ENCODE measurements at places on chromosomes 5 and 9.

DNA sequence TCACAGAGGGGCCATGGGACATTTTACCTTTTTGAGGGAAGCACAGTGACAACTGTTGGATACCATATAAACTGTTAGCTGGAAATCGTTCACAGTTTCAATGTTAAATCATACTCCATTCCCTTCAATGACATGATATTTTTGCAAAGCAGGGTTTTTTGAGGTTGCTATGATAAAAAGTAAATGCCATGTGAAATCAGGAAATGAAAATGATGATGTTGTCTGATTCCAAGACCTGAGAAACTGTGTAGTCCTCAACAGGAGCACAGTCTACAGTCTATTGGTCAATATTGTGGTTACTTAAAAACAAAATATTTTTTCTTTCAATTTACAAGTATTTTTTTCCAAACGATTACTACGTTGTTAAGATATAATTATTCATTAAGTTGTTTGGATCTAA, 24.0 kb upstream of the ADAM19 start:
- DNase-seq: no peak

- DNase-seq: no peak
Measured at GRCh38 chr5:90410178-90410762, 714 bp upstream of the CETN3 start.

DNA sequence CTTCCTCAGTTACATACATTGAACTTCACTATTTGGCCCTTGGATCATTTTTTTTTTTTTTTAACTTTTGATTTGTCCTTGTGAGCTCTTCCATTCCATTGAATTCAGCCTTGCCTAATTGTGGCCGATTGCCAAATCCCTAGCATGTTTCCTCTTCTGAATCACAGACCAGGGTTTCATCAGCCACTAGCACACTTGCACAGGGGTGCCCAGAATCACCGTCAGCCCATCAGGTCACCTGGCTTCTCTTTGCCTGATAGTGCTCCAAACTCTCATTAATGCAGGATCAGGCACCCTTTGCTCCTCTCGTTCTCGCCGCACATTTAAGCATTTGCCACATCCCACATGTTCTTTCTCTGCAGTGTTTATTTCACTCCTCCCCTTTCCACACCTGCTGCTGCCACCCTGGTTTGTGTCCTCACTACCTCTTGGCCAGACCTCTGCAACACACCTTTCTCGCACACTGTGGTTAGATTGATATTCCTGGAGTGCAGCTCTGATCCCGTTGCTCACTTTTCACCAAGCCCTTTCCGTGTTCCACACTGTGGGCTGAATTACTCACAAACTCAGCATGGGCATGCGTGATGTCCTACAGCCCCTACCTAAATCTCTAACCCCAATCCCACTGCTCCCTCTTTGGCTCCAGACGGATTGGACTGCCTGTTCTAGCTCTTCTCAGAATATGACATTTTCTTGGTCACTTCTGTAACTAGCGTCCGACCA, 9.8 kb downstream of the PIK3R1 start:
- no peak for DNase-seq

DNA sequence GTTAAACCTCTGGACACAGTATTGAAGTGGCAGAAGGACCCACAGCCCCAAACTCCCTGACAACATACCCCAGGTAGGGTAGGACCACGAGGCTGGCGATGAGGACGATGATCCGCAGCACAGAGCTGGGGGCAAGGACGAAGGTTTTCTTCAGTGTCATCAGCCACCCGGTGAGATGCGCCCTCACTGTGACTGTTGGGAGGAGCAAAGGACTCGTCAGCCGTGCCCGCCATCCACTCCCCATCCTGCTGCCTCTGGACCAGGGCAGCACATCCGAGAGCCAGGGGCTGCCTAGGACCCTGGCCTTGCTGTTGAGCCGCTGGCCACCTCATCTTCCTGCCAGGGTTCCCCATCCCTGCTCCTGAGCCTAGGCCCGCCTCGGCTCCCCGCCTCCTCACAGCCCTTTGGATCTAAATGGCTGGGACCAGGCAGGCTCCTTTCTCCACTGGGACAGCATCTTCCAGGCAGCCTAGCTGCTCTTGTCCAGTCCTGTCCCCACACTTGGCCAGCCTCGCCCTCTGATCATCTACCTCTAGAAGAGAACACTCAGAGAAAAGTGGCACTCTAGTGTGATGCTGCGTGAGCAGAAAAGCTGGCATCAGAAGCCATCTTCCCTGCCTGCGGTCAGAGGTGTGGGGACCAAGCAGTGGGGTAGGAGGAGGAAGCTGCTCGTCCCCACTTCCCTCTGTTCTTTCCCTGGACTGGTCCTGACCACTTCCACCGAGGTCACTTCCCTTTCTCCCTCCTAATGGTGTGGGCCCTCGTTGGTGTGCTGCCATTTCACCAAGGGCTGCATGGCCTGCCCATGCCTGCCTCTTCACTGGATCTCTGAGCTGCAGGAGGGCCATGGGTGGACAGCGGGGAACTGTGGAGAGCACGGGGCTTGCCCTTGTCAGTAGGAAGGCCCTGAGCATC, 49.2 kb downstream of the OTULIN start:
- no peak for DNase-seq

DNA sequence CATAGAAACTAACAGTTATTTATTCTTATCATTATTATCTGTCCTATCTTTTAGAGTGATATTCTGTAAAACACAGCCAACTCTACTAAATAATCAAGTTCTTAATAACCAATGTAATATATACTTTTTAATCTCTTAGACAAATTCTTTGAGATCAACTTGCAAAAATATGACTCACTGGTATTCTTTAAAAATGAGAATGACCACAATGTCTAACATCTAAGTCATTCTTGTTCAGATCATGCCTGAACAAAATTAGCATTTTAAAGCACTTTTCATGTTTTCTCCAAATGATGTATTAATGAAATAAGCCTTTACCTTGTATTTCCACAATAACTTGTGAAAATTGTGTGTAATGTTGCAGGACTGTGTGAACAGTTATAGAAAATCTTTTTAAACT, 356.9 kb upstream of the RGMB start:
- no peak for DNase-seq

GRCh38 chr5:62385131-62385530, 18.6 kb downstream of the DIMT1 start:
- no peak for DNase-seq

DNA sequence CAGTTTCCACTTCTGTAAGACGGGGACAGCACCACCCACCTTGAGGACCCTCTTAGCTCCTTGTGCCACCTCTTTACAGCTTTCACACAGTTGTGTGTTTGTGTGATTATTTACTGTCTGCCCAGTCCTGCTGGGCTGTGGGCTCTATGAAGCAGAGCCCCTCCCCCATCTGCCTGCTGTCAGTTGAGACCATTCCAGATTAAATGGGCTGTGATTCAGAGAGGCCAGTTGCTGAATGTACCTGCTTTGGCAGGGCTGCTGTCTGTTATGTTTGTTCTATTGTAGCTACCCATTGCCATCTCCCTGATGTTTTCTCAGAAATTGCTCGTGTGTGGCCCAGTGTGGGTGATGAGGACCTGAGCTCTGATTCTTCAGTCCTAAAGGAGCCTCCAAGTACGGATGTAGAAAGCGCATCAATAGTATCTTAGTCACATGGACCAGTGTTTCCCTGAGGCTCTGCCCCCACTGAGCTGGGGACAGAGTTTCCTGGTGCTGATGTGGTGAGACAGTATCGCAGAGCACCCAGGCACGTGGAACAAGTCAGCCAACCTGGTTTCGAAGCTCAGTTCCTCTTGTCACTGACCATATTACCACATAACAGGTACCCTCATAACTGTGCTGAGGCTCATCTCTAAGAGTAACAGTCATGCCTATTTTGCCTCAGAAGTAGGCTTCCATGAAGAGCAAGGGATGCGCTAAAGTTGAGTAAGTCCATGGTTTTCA, 3.7 kb downstream of the ANGPTL2 start:
- DNase-seq: no peak

DNA sequence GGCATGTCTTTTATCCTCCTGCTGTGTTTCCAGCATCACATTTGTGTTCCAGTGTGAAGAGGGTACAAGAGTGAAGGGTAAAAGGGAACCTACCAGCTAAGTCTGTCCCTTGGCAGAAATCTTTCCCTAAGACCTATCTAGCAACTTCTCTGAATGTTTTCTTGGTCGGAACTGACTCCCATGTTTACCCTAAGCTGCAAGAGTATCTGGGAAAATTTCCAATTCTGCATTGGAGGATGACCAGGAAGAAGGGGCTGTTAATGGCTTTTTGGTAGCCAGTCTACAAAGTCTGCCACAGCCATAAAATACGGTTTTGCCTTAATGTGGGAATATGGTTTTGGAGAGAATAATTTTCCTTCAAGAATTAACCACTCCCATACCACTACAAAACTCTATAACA, 75.1 kb downstream of the MAST4 start:
- no peak for DNase-seq

GRCh38 chr9:35813434-35814105, 1.3 kb downstream of the HINT2 start:
- no peak for DNase-seq

- no peak for DNase-seq
Measured at GRCh38 chr5:45376417-45376816, 319.8 kb downstream of the HCN1 start.

- no peak for DNase-seq
Measured at GRCh38 chr9:109789971-109790370, 10.0 kb downstream of the PALM2AKAP2 start.

DNA sequence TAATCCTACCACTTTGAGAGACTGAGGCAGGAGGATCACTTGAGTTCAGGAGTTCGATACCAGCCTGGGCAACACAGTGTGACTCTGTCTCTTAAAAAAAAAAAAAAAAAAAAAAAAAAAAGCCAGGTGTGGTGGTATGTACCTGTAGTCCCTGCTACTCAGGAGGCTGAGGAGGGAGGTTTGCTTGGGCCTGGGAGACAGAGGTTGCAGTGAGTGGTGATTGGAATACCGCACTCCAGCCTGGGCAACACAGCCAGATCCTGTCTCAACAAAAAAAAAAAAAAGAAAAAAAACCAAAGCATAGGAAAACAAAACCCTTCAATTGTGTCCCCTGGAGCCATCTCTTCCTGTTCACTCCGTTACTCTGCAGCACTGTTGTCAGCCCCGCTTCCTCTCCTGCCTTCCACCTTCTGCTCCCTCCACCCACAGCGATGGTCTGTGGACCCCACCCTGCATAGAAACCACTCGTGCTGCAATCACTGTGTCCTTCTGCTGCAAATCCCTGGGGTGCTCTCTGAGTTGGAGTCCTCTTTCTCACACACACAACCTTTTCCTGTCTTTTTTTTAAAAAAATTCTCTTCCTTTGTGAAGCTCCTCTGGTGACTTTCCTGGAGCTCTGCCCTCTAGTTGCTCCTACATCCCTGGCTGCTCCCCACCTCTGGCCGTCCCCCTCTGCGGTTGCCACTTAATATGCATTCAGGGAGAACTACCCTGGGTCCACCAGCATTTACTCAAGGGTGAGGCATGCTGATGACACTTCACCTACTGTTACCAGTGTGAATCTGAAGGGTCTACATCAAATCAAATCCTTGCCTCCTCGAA, 22.2 kb downstream of the CCT5 start:
- DNase-seq: no peak

DNA sequence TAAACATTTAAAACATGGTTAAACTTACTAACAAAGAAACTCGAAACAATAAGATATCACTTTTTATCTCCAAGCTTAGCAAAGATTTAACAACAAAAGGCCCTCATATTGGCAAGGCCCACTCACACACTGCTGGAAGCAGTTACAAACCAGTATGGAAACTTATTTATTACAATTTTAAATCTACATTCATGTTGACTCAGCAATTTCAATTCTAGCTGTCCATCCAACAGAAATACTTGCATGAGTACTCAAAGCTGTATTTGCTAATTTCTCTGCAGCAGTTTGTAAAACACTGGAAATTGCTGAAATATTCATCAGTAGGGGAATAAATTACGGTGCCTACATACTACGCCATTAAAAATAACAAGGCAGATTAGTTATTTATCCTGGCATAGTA, 2.8 kb upstream of the DNAJA1 start:
- DNase-seq: no peak

DNA sequence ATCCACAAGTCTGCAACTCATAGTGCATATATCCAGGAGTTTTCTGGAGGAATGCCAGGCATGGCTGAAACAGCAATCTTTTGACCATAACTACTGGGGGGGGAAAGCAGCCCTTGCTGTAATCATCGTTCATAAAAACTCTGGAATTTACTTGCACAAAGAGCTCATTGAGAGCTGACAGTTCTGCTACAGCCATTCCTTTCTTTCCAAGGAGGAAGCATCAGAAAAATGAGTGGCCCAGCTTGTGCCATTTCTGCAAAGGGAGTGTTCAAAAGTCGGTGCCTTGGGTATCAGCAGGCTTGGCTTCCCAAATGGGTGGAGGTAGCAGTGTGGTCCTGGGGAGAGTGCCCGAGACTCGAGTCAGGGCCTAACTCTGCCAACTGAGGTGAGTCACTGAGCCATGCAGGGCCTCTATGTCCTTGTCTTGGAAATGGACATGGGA, 101.5 kb downstream of the GCNT1 start:
- no peak for DNase-seq

- DNase-seq: no peak
Measured at GRCh38 chr5:131156385-131156784, 8.7 kb downstream of the HINT1 start.

DNA sequence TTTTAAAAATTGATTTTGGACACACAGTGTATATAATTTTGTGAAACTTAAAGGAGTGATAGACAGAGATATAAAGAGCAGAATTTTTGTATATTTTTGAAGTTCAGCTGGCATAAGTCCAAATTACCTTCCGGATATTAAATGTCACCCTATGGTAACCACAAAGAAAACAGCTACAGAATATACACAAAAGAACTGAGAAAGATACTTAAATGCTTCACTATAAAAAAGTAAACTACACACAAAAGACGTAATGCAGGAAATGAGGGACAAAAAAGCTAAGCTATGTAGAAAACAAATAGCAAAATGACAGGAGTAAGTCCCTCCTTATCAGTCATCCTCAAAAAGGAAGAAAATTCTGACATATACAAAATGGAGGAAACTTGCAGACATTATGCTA, 29.4 kb downstream of the HACD4 start:
- no peak for DNase-seq

GRCh38 chr5:63564789-63565188, 397.5 kb downstream of the HTR1A start:
- no peak for DNase-seq

- DNase-seq: no peak
Measured at GRCh38 chr5:35483191-35483590, 134.5 kb upstream of the SPEF2 start.

DNA sequence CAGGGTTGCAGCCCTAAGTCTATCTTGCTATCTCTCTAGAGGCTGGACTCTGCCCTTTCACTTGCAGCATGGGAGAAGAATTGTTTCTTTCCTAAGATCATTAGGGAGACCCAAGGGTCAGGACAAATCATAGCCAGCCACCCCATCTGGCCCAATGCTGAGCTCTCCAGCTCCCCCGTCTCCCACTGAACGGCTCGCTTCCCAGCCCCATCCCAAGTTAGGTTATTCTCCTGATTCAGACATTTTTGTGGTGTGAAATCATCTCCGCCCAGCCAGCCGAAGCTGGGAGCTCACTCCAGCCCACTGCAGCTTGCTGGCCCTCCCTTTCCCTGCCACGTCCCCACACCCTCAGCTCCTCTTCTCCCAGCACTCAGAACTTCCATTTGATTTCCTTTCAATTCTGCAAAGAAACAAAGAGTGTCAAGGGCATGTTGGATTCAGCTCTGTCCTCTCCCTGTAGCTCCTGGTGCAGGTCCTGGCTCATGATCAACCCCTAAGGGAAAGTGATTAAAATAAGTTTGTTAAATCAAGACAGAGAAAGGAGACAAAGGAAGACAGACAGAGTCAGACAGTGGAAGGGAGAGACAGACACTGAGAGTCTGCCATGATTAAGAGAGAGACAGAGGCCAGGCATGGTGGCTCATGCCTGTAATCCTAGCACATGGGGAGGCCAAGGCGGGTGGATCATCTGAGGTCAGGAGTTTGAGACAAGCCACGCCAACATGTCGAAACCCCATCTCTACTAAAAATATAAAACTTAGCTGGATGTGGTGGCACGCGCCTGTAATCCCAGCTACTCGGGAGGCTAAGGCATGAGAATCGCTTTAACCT, 12.6 kb upstream of the SPARC start:
- DNase-seq: no peak
